ENCODE measurements at places on chromosomes 2 and 18. TPM values are rescaled to one million over a fixed set of nuclear protein-coding genes. Genes with fewer than 3 reads are reported as not detected.

TCF23 gene
- 0.03 TPM for polyA plus RNA-seq

LYPD6B gene
- 74.1 TPM for polyA plus RNA-seq

NCKAP5 gene
- polyA plus RNA-seq = 1.6 TPM

ARL4C gene
- polyA plus RNA-seq = 14.2 TPM

EIF4E2 gene
- polyA plus RNA-seq = 54.7 TPM

SERPINB4 gene
- 0.46 TPM for polyA plus RNA-seq

REG1A gene
- polyA plus RNA-seq = 462 TPM

UGT1A6 gene
- 6.5 TPM for polyA plus RNA-seq

TMEM178A gene
- 0.62 TPM for polyA plus RNA-seq

COLEC12 gene
- polyA plus RNA-seq = 2.1 TPM

ALPP gene
- polyA plus RNA-seq = not detected

TRAK2 gene
- 46.8 TPM for polyA plus RNA-seq

VIT gene
- 0.12 TPM for polyA plus RNA-seq

UGT1A8 gene
- polyA plus RNA-seq = not detected

GBX2 gene
- polyA plus RNA-seq = not detected

MAPK4 gene
- polyA plus RNA-seq = 0.19 TPM

NEU2 gene
- polyA plus RNA-seq = not detected

SEMA4C gene
- 5.7 TPM for polyA plus RNA-seq

FKBP7 gene
- 4.4 TPM for polyA plus RNA-seq

INPP5D gene
- 4.7 TPM for polyA plus RNA-seq

IL36G gene
- 1.1 TPM for polyA plus RNA-seq

PLEKHH2 gene
- 2.6 TPM for polyA plus RNA-seq

ACVR1C gene
- polyA plus RNA-seq = 0.28 TPM

FABP1 gene
- polyA plus RNA-seq = 4.4 TPM

RNF152 gene
- 7.3 TPM for polyA plus RNA-seq

GATA6 gene
- polyA plus RNA-seq = 31.1 TPM

CAPN14 gene
- 0.06 TPM for polyA plus RNA-seq

SCG2 gene
- 1.2 TPM for polyA plus RNA-seq

C2orf78 gene
- not detected for polyA plus RNA-seq

EHD3 gene
- polyA plus RNA-seq = 6.3 TPM

DNMT3A gene
- 10.1 TPM for polyA plus RNA-seq

ALMS1 gene
- polyA plus RNA-seq = 3.9 TPM

MAP3K19 gene
- polyA plus RNA-seq = not detected

APCDD1 gene
- 24.3 TPM for polyA plus RNA-seq
